ENCODE measurements at places on chromosomes 3 and 15.

DNA sequence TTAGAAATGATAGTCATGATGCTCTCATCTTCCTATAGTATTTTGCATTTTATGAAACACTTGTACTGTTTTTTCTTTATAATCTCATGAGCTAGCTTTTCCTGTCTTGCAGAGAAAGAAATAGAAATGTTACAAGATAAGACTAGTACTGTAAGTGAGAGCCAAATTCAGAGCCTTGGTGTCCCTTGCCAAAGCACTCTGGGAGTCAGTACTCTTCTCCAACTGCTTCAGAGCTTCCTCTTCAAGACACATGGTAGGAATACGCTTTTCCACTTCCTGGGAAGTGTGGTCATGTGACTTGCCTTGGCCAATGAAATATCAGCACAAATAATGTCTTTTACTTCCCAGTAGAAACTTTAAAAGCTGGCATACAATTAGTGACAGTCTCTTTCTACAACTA, 112.4 kb downstream of the SEMA6D start:
- no peak for DNase-seq

- DNase-seq, result no peak
These were observed 91.6 kb downstream of the FSIP1 start for GRCh38 chr15:39690881-39691634.

DNA sequence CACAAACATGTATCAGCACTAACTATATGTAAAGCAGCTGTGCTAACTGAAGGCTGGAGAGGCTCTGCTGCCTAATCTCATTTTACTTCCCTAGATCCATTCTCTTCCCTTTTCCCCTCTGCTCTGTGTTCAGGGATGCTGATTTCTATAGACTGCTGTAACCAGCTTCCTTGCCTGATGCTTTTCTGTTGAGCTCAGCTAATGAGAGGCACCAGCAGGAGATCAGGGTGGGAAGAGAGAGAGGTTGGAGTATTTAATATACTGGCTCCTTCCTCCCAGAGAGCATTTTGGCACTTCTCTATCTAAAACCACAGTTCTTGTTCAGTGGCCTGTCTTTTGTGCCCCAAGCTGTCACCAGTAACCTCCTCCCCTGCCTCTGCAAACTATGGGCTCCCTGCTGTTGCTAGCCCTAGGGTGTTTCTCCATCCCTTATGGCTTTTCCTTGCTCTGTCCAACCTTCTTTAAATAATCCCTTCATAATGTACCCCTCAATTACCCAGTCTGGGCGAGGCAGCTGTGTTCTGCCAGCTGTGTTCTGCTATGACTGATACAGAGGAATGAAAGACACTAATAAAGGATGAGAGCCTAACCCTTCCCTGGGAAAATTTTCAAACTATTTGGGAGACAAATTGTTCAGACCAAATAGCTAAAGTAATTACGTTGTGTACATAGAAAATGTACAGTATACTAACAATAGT, 69.5 kb downstream of the CADPS start:
- no peak for DNase-seq

GRCh38 chr3:134466331-134466730, 19.5 kb downstream of the ANAPC13 start:
- DNase-seq, result no peak

DNA sequence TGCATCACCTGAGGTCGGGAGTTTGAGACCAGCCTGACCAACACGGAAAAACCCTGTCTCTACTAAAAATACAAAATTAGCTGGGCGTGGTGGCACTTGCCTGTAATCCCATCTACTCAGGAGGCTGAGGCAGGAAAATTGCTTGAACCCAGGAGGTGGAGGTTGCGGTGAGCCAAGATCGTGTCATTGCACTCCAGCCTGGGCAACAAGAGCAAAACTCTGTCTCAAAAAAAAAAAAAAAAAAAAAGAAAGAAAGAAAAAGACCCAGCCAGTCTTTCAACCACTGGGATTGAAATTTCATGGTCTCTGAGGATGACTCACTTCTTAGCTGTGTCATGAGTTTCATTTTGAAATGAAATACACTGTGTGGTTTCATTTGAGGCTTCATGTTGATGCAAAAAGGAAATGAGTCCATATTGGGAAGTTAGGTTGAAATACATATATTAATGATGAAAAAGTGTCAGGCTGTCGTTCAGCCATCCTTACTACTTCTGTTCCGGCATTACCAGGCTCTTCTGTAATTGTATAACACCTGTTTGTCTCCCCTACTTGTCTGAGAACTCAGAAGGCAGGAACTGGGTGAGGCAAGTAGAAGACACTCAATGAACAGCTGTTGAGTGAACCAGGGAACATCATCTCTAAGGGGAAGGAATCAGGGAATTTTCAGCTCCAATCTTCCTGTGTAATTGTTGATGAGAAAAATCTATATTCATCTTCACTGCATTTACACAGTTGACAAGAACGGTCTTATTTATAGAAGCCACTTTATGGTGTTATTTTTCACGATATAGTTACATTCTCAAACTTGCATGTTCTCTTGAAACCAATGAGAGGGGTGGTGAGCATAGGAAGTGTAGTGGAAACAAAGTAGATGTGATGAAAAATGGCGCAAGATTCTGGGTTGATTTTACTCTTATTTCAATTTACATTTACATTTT, 87.4 kb downstream of the NFKBIZ start:
- no peak for DNase-seq

DNA sequence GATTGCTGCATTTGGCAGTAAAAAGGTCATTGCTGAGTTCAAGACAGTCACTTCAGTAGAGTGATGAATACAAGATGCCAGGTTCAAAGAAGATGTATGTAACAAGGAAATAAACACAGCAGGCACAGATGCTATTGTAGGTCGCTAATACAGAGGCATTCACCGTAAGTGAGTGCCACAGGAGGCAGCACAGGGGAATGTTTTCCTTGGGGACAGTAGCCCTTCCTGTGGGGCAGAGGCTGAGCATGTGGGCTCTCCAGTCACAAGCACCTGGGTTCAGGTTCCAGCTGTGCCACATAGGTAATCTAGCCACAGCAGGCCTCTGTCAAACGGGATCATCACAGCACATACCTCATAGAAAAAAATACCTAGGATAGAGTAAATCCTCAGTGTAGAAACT, 86.3 kb downstream of the RSL24D1 start:
- no peak for DNase-seq

- DNase-seq, result no peak
These were observed 114.1 kb upstream of the CHL1 start for GRCh38 chr3:82508-82907.

DNA sequence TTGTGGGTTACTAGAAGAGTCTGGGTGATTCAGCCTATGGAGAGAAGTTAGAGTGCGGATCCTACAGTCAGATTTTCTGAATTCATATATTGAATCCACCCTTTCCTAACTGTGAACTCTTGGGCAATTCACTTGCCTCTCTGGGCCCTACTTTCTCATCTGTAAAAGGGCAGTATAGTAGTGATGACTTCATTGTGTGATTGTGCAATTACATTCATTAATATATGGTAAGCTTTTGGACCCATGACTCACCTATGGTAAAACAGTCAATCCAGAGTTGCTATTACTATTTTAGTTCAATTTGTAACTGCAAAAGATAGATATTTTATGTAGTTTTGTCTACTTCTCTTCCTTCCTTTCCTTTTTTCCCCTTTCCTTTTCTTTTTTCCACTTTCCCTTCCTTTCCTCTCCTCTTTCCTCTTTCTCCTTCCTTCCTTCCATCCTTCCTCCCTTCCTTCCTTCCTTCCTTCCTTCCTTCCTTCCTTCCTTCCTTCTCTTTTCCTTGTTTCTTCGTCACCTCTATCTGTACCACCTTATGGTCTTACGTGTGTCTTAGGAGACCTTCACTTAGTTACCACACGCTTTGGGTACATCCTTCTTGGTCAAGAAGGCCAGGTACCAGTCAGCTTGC, 37.0 kb downstream of the GMNC start:
- no peak for DNase-seq

GRCh38 chr15:64532521-64533315, 72.3 kb downstream of the ZNF609 start:
- DNase-seq, result no peak

GRCh38 chr3:197297002-197297401, 1.4 kb downstream of the DLG1 start:
- no peak for DNase-seq

DNA sequence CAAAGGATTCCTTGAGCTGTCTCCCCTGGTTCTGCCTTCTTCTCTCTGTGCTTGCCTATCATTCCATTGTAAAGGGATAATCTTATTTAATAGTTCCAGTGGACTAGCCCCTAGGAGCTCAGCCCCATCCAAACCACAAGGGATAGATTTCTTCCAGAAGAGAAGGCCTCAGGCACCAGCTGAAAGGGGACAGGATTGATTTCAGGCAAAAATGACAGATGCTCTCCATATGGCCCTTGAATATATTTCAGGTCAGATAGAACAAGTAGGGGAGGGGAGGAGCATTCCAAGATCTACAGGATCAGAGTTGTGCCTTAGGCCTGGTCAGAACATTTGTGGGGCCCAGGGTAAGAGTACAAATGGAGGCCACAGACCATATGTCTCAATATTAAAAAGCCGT, 85.3 kb downstream of the RPLP1 start:
- DNase-seq, result no peak

- no peak for DNase-seq
These were observed 12.9 kb downstream of the OCA2 start for GRCh38 chr15:28086175-28086703.

Measured in stimulated activated CD4-positive, alpha-beta T cell treated with anti-CD3 and anti-CD28 coated beads, Interleukin-1b, Interleukin-23, amount 100 ng/mL, for 1 hour (primary cell).